Activated effector memory CD4-positive, alpha-beta T cell treated with anti-CD3 and anti-CD28 coated beads, Interleukin-2, amount 50 U/mL, for 16 hours (primary cell): ENCODE measurements at places on chromosomes 4 and X.
A peak's percentile ranks its signal among the peaks of the same experiment; 100 is the strongest.

- DNase-seq, result no peak
Measured at GRCh38 chr4:81468678-81469077, 3.0 kb downstream of the RASGEF1B start.

- DNase-seq, result no peak
Measured at GRCh38 chr4:181468451-181468850, 774.8 kb upstream of the TENM3 start.

- DNase-seq, result peak; percentile 62
Measured at GRCh38 chr4:76305033-76305687, 1.4 kb upstream of the STBD1 start.

DNA sequence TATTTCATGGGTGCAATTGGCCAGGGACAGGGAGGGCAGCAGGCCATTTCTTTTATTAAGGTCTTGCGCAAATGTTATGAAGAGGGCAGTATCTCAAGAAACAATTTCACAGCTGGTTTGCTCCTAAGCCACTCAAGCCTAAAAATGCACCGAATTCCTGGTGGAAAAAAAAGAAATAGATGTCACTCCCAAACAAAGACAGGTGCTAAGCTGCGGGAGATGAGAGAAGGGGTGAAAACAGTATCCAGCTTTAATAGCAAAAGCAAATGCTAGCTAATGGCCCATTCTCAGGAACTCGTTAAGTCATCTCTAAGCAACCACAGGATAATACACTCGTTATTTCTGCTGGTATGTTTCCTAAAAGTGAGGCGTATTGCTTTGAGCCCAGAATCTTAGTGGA, 116.4 kb downstream of the ARX start:
- no peak for DNase-seq

DNA sequence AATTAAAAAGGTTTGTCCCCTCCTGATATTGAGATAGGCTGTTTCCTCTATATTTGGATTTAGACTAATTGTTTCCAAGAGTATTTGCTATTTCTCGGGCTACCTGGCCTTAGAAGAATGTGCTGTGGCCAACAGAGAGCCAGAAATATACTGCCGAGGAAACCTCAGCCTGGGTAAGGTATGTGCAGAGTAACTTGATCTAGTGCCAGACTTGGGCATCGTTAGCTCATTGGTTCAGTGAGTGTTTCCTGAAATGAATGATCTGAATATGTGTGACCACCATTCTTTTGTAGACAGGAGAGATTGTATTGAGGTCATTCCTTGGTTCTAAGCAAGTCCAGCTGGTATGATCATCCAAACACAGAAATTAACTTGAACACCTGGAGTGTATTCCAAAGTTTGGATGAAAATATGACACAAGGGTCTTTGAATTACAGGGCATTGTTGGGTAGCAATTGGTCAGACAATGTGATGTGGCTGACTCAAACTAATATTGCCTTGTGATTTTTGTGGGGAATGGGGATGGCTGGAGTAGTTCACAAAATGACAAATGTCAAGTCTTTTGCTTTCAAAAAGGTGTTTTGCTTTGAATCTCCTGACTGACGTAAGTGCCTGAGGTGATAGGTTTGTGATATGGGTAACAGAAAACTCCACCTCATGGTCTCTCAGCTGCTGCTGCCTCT, 100.2 kb upstream of the CXCL13 start:
- DNase-seq, result no peak

DNA sequence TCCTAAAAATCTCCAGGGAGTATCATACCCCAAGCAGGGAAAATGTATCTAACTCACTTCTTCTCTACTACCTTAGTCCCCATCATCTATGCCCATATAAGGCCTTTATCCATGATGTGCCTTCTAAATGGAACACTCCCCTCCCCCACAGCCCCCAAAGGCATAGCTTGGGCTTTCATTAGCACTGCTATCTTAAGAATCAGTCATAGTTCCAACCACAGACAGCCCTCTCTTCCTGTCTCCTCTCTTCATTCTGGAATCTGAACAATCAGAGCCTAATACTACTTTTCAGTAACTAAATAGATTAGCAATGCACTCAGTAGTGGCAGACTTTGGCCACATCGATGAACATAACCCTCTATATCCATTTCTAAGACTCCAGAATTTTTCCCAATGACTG, 313.2 kb upstream of the DKK2 start:
- no peak for DNase-seq

DNA sequence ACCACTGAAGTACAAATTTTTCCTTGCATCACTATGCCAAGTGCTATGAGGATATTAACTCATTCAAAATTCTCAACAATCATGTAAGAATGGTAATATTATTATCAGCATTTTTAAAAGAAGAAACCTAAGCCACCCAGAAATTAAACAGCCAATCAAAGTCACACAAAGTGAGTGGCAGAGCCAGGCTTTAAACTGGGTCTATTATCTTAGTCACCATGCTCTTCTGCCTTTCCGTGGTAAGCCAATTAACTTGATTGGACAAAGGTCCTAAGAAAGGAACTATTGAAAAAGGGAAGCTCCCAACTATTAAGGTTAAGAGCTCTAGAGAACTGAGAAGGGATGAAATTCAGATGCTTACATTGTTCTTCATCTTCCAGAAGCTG, 111.5 kb downstream of the ASB9 start:
- no peak for DNase-seq

GRCh38 chrX:105120463-105120862, 100.0 kb downstream of the TEX13A start:
- no peak for DNase-seq

- no peak for DNase-seq
Measured at GRCh38 chrX:74781507-74782034, 143.7 kb downstream of the NEXMIF start.

GRCh38 chr4:8710416-8710815, 117.9 kb downstream of the CPZ start:
- peak; percentile 39 for DNase-seq

- no peak for DNase-seq
Measured at GRCh38 chr4:110533940-110534339, 58.0 kb downstream of the ENPEP start.

GRCh38 chr4:16727218-16727617, 171.2 kb downstream of the LDB2 start:
- DNase-seq, result no peak

DNA sequence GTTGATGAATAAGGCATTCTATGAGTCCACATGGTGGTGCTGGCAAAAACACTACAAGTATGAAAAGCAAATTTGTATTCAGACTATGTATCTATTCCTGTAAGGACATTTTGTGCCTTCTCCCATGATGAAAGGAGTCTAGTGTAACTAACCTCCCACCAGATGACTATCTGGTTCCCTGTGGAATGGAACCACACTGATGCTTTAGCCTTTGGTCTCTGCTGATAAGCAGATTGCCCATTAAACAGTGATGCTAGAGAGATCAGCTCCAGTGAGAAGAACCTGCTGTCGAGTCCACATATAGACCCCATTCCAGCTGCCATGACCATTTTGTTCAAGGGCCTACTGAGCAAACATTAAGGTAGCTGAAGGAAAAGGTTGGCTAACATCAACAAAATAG, 10.5 kb upstream of the THOC2 start:
- DNase-seq, result no peak

DNA sequence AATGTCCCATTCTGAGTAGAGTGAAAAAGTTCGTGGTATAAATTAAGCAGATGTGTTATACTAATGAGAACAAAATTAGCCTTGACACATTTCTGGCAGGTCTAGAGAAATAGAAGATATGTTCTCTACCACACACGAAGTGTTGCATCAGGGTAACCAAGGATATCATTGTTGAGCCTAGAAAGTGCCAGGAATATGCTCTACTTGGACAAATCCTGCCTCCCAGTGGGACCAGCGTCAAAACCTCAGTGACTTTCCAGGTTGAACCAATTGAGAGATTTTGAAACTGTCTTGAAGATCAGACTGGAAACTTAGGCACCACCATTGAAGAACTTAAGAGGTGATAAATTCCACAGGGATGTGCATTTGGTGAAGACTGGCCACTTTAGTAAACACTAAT, 115.9 kb downstream of the HPGD start:
- DNase-seq, result no peak

DNA sequence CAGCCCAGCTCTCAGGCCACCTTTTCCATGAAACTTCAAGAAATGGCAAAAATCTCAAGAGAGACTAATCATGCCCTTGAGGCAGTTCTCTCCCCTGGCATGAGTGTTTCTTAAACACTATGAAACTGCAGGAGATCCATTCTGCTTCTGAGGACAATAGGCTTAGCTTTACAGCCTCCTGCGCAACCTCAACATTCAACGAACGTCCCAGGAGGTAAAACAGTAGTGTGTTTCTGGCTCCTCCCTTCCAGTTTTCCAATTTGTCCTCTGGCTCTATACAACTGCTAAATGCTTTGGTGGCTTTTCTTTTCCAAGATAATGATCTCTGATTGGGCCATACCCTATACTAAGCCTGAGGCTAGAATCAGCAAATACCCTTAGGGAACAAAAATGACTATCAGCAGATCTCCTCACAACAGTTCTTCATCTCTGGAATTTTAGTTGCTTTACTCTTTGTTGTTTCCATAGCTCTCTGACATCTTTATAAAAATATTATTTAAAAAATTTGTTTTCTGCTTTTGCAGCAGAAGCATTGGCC, 87.0 kb upstream of the FAT1 start:
- no peak for DNase-seq

DNA sequence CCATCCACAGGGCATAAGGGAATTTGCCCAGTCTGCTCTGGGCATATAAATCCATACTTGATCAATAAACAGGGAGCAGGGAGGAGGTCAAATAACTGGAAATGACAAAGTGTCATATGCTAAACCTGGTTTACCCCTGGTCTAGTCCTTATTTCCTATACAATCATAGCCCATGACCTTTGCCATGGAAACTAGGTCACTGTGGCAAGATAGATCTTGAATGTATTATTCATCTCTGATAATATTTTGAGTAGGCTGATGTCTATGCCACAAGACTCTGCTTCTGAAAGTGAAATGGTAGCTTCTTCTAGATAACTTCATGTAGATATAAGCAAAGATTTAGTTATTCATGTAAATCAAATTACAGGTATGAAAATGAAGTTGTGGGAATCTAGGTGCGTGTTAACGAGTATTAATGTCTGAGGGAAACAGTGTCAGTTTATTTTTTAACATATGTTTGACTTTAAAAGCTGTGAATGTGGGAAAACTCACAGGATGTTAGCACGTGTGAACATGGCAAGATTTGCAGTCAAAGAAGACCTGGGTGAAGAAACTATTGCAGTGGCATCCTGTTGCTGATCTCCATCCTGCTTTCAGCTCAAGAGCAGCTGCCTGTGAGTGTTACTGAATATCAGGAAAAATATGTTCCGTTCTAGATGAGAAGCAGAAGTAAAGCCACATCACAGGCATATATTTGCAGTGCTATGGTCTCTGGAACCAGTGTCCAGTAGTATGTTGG, 81.8 kb upstream of the NDP start:
- no peak for DNase-seq

GRCh38 chr4:119106036-119107000, 29.3 kb upstream of the MYOZ2 start:
- no peak for DNase-seq

DNA sequence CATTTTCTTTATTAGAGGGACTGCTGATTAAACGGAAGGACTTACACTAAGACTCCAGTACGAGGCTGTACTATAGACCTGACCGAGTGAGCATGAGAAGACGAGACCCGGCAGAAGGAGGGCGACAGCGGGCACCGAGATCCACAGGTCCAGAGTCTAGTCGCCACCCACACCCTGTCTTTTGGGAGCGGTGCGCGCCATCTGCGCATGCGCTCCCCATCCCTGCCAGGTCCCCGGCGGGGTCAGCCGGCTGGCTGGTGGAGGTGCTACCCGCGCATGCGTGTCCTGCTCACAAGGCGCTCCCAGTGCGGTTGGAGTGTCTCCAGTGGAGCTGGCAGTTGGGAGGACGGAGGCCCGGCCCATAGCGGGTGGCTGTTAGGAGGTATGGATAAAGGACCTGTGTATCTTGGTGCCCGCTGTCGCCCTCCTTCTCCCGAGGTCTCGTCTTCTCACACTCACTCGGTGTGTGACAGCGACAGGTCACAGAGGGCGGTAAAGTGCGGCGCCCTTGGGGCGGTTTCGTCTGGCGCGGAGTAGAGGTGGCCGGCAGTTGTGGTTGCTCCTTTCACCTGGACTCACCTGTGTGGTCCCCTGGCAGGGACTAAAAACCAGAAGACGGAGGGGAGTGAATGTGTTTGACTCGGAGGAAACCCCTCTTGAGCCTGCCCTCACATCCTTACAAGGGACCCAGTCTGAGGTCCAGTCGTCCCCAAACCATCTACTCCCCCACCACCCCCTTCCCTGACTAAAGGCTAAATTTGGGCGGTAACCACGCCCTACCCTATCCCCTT, 7.6 kb upstream of the HSD17B10 start:
- DNase-seq, result peak; percentile 91

- no peak for DNase-seq
Measured at GRCh38 chr4:3073158-3074077, 920 bp downstream of the HTT-AS start.
